ENCODE measurements at places on chromosomes 13 and 19. TPM values are rescaled to one million over a fixed set of nuclear protein-coding genes. Genes with fewer than 3 reads are reported as not detected.

Gene TEX29
- not detected for total RNA-seq

Gene PRR20A
- total RNA-seq: not detected

Gene RTBDN
- not detected for total RNA-seq

Gene CEACAM7
- 0.10 TPM for total RNA-seq

Gene MIER2
- total RNA-seq: 21.3 TPM

Gene KIRREL2
- total RNA-seq: 0.52 TPM

Gene COX6B2
- 0.91 TPM for total RNA-seq

Gene ADAT3
- total RNA-seq: 4.8 TPM

Gene C13orf46
- total RNA-seq: 0.26 TPM

Gene MTUS2
- total RNA-seq: 0.01 TPM

Gene ICAM1
- 4.1 TPM for total RNA-seq

Gene CBY2
- total RNA-seq: 0.14 TPM

Gene ZNF112
- total RNA-seq: 2.6 TPM

Gene PPP5C
- total RNA-seq: 74.4 TPM

Gene SPIB
- 0.18 TPM for total RNA-seq

Gene ZNF699
- total RNA-seq: 2.2 TPM

Gene PPM1N
- 6.8 TPM for total RNA-seq

Gene HS6ST3
- total RNA-seq: not detected

Gene UBE2L5
- not detected for total RNA-seq

Gene C1QTNF9
- not detected for total RNA-seq

Gene CRX
- not detected for total RNA-seq

Gene OR7A5
- not detected for total RNA-seq

Gene ZNF709
- not detected for total RNA-seq

Gene AMH
- 16.9 TPM for total RNA-seq

Gene ATXN8OS
- not detected for total RNA-seq

Gene SLC6A16
- total RNA-seq: 0.95 TPM

Gene TMEM221
- 0.28 TPM for total RNA-seq

Gene COL4A1
- 83.5 TPM for total RNA-seq

Gene MISP3
- total RNA-seq: 3.6 TPM

Gene PSG4
- 0.71 TPM for total RNA-seq

Gene FGF22
- total RNA-seq: 0.26 TPM

Gene C19orf44
- 2.5 TPM for total RNA-seq

Gene OR7G2
- not detected for total RNA-seq

Gene YIF1B
- 96.8 TPM for total RNA-seq

Gene MAST1
- total RNA-seq: 1.4 TPM
